NCI-H1436 (cell line): ENCODE measurements at places on chromosomes 16 and 17.
A peak's percentile ranks its signal among the peaks of the same experiment; 100 is the strongest.

DNA sequence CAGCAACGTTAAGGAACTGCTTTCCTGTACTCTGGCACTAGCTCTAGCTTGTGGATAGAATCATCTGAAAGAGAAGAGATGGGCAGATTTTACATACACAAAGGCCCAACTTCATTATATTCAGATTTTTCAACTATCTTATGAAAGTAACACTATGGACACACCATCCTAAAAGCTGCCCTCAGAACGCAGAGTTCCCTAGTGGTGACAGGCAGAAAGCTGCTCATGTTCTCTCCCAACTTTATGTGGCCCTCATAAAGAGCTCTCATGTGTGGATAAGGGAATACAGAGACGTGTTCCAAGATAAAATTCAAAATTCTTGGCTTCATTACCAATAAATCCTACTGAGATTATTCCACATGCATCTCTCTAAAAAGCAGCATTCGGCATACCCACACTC lies 1.5 kb downstream of the CFAP20 start:
- no peak for DNase-seq

DNA sequence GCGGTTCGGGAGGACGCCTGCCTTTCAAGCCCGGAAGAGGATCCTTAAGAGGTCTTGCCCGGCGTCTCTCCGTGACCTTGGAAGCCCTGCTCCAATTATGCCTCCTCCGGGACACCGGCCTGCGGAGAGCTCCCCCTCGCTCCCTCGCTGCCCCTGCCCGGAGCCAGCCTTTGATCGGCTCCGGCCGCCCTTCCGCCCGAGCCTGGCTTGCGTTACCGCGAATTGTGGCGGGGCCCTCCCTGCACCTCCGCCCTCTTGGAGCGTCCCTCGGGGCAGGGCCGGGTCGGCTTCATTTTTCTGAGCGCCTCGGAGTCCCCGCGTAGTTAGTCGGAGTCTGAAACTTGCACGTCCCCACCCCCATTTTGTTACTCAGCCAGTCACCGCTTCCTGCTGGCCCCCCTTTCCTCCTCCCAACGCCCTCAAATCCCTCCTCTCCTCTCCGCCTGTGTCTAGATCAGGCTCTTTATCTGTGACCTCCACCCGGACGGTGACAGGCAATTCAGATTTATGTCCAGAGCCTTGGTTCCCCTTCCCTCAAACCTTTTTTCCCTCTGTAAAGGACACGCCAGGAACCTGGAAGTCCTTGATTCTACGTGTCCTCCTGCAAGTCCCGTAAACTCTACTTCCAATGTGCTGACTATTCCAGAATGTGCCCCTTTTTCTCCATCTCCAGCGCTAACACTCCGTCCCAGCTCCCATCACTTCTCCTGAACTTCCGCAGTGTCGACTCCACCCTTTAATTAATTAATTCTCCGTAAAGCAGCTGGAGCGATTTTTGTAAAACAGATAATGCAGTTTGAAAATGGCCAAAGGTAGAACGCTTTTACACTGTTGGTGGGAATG lies 569 bp upstream of the RABEP2 start:
- peak; percentile 52 for DNase-seq

GRCh38 chr16:85193115-85193493 lies 80.8 kb upstream of the CIBAR2 start:
- DNase-seq = no peak

GRCh38 chr16:27405546-27406451 lies 3.8 kb downstream of the IL21R start:
- DNase-seq = no peak

DNA sequence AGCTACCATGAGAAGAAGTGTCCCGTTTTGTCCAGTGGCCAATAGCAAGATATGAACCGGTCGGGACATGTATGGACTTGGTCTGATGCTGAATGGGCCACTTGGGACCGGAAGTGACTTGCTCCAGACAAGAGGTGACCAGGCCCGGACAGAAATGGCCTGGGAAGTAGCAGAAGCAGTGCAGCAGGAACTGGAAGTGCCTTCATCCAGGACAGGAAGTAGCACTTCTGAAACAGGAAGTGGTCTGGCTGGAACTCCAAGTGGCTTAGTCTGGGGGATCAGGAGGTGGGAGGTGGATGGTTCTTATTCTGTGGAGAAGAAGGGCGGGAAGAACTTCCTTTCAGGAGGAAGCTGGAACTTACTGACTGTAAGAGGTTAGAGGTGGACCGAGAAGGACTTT lies 5.3 kb downstream of the EFNB3 start:
- DNase-seq = no peak

DNA sequence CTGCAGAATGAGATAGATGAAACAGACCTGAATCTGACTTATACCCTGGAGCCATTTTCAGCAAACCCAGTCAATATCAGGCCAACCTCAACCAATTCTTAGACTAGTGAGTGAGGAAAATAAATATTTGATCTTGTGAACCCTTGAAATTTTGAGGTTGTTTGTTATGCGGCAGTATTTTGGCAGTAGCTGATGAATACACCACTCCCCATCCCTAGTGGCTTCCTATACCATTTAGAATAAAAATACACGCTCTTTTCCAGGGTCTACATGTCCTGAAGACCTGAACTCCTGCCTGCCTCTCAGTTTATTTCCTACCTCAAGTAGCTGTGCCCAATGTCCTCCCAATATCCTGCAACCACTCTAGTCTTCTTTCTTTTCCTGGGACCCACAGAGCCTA lies 647.3 kb downstream of the WWOX start:
- no peak for DNase-seq
